ENCODE measurements at places on chromosomes 4 and X. TPM values are rescaled to one million over a fixed set of nuclear protein-coding genes. Genes with fewer than 3 reads are reported as not detected.
A peak's percentile ranks its signal among the peaks of the same experiment; 100 is the strongest.

- no peak for DNase-seq
Observed at GRCh38 chrX:152821145-152821765, 9.3 kb downstream of the CETN2 start.

GRCh38 chr4:185665655-185666054 lies 130.3 kb upstream of the PDLIM3 start:
- no peak for DNase-seq

The ADGRG4 gene
- polyA plus RNA-seq, result not detected

DNA sequence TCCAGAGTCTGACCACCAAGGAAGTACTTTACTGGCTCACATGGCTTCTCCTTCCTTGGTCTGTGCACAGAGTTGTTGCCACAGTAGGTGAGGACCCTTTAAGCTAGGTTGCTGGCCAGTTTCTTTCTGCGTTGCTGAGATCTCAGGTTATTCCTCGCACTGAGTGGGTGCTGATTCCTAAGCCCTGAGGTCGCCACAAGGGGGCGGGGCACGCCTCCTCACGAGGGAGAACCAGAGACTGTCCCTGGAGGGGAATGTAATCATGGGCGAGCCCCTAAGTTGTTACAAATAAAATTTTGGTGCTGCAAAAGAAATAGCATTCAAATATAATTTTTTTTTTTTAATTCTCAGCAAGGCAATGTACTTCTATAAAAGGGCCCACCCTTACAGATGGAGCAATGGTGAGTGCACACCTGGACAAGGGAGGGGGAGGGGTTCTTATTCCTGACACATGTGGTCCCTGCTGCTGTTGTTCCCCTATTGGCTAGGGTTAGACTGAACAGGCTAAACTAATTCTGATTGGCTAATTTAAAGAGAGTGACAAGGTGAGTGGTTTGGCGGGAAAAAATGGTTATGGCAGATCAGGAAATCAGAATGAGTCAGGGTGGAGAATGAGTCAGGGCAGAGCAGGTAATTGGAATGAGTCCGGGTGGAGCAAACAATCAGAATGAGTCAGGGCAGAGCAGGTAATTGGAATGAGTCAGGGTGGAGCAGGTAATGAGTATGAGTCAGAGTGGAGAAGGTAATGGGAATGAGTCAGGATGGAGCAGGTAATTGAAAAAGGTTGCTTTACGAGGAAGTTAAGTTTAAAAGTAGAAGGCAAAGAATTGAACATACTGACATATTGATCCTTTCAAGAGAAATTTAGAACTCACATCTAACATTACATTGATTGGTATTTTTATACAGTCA lies 107.5 kb downstream of the VSIG4 start:
- DNase-seq, result no peak

DNA sequence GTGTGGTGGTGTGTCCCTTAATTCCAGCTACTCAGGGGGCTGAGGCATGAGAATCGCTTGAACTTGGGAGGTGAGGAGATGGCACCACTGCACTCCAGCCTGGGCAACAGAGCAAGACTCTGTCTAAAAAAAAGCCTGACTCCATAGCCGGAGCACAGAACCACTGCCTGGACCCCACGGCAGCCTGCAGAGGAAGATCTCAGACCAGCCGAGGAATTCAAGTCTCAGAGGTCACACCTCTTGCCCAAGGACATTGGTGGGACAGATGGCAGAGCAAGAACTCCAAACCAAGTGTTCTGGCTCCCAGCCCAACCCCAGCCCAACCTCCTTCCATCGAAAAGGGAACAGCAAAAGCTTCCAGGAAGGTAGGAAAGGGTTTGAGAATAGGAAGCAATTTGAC lies 70.8 kb downstream of the SMIM20 start:
- DNase-seq, result no peak

- no peak for DNase-seq
Observed at GRCh38 chrX:42096265-42096920, 173.0 kb upstream of the CASK start.

GRCh38 chrX:45134315-45134731 lies 66.4 kb downstream of the DIPK2B start:
- DNase-seq, result no peak

DNA sequence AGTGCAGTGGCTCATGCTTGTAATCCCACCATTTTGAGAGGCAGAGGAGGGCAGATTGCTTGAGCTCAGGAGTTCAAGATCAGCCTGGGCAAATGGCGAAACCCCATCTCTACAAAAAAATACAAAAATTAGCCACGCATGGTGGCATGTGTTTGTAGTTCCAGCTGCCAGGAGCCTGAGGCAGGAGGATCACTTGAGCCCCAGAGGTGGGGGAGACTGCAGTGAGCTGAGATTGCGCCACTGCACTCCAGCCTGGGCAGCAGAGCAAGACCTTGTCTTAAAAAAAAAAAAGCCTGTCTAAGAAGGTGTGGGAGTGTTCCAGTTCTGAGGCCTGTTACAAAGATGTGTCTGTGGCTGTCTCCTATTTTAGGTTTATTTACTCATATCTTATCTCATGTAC lies 38.0 kb downstream of the PI4K2B start:
- DNase-seq, result no peak

The GYG2 gene
- polyA plus RNA-seq, result 17.2 TPM

The F8 gene
- 13.9 TPM for polyA plus RNA-seq

GRCh38 chr4:47287735-47288134 lies 175.8 kb downstream of the COMMD8 start:
- no peak for DNase-seq

The PIN4 gene
- 43.5 TPM for polyA plus RNA-seq

DNA sequence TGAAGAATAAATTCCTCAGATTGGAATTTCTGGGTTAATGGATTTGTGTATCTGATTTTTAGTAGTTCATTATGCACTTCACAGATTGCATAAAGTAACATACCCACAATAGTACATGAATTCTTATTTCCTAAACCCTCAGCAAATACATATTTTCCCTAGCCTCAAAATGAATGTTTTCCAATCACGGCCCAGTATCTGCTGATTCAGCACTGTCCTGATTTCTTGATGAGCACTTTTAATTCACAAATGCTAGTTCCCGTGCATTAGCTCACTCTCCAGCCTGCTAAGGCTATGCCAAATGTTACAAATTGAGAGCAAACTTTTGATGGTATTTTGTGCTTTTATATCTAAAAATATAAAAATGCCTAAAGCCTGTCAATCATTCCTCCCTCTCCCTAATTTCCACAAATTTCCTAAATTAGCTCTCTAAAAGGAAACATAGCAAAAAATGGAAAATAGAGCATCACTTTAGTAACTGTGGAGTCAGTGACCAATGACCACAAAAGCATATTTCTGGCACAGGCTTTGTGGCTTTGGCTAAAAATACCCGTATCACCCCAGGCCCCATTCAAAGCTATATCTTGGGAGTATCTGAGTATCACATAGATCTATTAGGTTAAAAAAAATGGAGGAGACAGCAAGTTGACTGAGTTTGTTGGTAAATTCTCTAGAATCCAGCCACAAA lies 75.5 kb downstream of the NAF1 start:
- DNase-seq, result no peak

- no peak for DNase-seq
Observed at GRCh38 chrX:63784346-63784901, 590 bp downstream of the ARHGEF9 start.

- no peak for DNase-seq
Observed at GRCh38 chrX:78534221-78534620, 124.9 kb downstream of the RTL3 start.

DNA sequence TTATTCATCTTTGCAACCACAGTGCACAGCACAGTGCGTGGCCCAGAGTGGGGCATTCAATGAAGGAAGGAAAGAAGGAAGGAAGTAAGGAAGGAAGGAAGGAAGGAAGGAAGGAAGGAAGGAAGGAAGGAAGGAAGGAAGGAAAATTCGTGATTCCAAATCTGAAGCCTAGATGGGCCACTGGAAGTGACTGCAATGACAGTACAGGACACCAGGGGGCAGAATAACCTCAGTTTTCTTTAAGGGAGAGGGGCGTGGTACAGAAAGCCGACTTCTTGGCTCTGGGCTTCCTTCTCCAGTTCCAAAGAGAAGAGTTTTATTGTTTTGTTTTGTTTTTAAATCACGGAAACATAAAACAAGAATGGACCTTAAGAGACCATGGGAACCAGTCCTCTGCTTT lies 47.8 kb downstream of the APLN start:
- DNase-seq, result peak; percentile 52

GRCh38 chr4:113006632-113007031 lies 42.8 kb upstream of the ANK2 start:
- DNase-seq, result no peak

GRCh38 chr4:134028421-134028820 lies 173.2 kb downstream of the PABPC4L start:
- no peak for DNase-seq

DNA sequence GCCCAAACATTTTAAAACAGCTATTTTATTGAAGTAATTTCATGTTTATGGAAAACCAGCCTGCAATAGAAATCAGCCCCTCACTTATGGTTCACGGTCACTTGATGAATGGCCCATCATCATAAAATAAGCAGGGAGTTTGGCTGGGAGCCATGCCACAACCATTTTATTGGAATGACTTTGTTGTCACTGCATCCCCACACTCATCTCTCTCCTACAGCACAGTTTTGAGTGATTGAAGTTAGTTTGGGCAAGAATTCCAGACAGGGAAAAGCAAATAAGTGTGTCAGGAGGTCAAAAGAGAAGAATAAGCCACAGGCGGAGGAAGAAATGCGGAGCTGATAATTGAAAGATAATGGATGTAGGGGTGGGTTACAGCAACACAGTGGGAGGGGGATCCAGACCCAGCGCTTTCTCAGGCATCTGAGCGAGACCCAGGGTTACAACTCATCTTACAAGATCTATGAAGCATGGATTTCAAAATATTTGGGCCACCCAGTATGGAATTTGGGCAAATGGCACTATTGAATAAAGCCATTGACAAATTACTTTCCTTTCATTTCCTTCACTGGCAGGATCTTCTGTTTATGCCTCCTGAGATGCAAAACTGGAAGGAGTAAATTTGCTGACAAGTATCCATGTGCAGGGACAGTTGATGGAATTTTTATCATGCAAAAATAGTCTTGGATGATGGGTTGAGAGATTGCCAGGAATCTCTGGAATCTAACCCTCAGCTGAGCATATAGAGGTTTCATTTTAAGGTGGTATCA lies 100.8 kb downstream of the SHROOM3 start:
- DNase-seq, result no peak

DNA sequence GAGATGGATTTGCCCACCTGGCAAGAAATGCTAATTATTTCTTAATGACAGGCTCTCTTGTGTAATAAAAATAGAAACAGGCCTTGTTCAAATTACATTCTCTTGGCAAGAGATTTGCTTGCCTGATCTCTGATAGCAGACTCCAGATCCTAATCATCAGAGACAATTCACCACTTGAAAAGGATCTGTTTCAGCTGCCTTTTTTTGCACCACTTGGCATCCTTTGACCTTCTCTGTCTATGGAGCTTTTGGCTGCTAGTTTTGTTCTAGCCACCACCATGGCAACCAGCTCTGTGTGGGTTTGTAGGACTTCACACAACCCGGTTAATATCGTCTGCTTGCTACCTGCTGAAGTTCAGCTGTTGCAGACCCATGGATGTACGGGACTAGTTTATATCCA lies 241.1 kb upstream of the TLL1 start:
- DNase-seq, result no peak

- DNase-seq, result no peak
Observed at GRCh38 chr4:159047478-159048165, 55.3 kb upstream of the RAPGEF2 start.

DNA sequence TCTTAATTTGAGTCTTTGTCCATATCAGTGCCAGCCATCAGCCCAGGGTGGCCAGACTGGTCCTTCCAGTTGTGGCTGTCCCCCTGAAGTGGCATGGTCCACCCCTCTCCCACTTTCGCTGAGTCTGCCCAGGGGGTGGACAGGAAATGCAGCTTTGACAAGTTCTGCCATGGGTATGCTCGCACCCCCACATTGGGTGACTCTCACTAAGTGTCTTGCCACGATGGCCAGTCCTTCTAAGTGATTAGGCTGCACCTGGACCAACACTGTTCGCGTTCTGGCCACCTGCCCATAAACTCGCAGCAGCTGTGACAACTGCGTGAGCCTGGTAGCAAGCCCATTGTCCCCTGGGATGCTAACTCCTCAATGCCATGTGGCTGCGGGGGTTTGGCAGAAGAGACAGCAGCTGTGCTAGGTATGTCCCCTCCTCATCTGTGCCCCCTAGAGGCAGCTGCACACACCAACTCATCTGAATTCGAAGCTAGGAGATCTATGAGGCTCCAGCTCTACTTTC lies 10.0 kb upstream of the LNX1 start:
- DNase-seq, result no peak

- no peak for DNase-seq
Observed at GRCh38 chr4:71537551-71538065, 198.8 kb downstream of the SLC4A4 start.

The CLCN4 gene
- 4.5 TPM for polyA plus RNA-seq

DNA sequence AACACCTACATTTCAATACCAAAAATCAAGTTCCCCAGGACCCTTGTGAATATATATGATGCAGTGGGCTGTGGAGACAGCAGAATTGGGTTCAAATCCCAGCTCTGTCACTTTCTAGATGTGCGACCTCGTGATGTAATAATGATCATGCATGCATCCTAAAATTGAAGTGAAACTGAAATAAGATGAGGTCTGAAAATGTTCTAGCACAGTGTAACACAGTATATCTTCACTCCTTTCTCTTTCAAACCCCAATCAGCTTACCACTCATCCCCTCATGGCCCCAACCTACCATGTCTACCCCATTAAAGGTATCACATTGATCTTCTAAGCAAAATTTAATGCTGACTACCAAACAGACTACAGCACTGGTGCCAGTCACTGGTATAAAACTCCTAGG lies 69.9 kb upstream of the BRS3 start:
- DNase-seq, result no peak

- no peak for DNase-seq
Observed at GRCh38 chr4:118746251-118746919, 61.2 kb downstream of the METTL14 start.

DNA sequence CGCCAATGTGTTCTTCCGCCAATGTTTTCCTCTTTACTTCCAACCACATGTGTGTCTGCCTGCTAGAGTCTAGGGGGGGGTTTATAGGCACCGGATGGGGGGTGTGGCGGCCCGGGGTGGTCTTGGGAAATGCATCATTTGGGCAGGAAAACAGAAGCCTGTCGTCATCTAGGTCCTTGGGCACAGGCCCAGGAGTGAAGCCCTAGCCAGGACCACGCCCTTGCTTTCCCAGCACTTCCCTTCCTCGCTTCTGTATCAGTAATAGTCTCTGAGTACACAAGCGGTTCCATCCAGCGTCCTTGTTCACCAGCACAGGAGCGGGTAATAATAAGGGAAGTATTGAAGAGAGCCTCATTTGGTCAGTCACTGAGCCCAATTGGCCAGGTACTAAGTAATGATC lies 74.5 kb downstream of the QDPR start:
- no peak for DNase-seq

Data from right renal pelvis (tissue), 4 donors.